ENCODE measurements at places on chromosomes 3 and 15.

GRCh38 chr3:150535204-150535603 lies 11.1 kb downstream of the SERP1 start:
- DNase-seq: no peak

DNA sequence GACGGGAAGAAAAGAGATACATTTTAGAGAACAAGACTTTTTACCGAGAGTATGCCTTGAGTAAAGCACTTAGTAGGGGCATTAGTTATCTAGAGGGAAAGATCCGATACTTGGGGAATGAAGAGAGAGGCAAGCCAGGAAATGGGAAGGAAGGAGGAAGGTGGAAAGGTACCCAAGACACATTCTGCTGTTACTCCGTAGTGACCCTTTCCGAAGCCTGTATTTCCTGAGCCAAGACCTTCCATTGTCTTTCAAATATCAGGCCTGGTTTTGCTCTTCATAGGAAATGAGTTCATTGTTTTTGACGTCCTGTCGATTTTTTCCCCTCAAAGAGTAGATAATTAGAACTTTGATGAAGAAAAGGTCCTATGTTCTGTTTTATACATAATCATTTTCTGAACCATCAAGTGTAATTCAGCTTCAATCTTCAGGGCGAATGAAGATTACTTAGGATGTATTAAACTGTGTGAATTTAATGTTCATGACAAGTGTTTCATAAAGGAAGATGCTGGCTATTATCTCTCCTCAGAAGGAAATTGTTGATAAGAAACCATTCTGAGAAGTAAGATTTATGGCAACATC lies 95.7 kb downstream of the PPM1L start:
- no peak for DNase-seq

- no peak for DNase-seq
Measured at GRCh38 chr3:105613120-105613519, 246.4 kb downstream of the ALCAM start.

- no peak for DNase-seq
Measured at GRCh38 chr3:10771486-10772270, 44.4 kb upstream of the SLC6A11 start.

DNA sequence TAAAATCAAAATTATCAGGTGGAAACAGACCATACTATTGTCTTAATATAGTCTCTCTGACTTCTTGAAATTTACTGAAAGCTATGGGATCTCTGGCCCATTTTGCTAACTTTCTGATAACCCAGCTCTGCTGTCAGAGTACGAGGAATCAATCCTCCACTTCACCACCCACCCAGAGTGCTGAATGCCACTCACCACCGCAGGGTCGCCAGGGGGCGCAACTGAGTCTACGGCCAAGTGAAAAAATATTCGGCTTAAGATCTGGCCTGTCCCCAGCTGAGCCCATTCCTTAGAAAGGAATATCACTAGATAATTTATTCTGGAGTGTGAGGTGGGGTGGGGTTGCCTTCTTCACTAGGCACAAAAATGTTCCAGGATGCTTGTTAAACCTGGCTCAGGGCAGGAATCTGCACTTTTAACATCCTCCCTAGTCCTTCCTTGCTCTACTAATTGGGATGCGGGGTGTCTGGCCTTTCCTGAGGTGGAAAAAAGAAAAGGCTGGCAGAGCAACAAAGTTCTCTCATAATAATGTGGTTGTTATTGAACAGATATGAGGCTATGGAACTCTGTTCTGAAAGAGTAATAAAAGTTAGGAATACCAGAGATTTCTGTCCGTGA lies 520.6 kb downstream of the MFSD1 start:
- no peak for DNase-seq

DNA sequence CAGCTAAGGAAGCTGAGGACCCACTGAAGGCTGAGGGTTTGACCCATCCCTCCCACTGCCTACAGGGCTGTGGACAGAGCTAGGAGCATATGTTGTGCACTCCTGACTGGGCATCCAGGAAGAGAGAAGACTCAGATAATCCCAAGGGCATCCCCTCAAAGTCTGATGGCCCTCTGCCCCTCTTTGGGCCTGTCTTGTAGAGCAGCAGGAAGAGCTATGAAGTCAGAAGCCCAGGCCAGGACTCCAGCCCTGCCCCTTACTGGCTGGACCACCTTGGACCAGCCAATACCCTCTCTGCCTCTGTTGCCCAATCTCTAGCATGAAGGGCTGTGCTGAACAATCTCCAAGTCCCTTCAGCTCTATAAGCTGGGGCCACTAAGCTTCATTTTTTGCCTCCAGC lies 210.8 kb downstream of the RPLP1 start:
- no peak for DNase-seq

GRCh38 chr15:50886611-50887345 lies 21.7 kb upstream of the AP4E1 start:
- no peak for DNase-seq

DNA sequence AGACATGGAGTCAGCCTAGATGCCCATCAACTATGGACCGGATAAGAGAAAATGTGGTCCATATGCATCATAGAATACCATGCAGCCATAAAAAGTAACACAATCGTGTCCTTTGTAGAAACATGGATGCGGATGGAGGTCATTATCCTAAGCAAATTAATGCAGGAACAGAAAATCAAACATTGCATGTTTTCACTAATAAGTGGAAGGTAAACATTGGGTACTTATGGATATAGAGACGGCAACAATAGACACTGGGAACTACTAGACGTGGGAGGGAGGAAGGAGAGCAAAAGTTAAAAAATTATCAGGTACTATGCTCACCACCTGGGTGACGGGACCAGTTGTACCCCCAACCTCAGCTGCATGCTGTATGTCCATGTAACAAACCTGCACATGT lies 2.5 kb downstream of the PLD1 start:
- no peak for DNase-seq

Measured in stimulated activated CD4-positive, alpha-beta T cell treated with anti-CD3 and anti-CD28 coated beads, TNF-alpha, amount 100 ng/mL, for 1 hour (primary cell).